Stimulated activated CD8-positive, alpha-beta memory T cell treated with anti-CD3 and anti-CD28 coated beads, Interleukin-15, amount 100 ng/mL, for 24 hours (primary cell): ENCODE measurements at places on chromosomes 1 and 21.

- DNase-seq = no peak
Measured at GRCh38 chr1:3283849-3284248, 170.6 kb upstream of the ARHGEF16 start.

- no peak for DNase-seq
Measured at GRCh38 chr1:6545276-6546112, 8.8 kb downstream of the NOL9 start.

- no peak for DNase-seq
Measured at GRCh38 chr1:78387201-78387600, 103.6 kb upstream of the PTGFR start.

DNA sequence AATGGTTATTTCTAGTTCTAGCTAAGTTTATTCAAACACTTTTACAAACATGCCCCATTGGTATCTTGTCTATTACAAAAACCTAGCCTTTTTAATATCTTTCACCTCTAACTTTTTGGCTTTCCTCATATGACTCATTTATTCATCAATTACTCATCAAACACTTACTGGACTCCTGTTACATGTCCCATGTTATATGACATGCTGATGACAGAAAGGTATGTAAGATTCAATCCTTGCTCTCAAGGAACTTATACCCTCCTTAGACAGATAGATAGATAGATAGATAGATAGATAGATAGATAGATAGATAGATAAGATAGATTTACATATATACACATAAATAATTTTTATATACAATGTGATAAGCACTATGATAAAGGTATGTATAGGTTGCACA lies 33.9 kb upstream of the INSL5 start:
- DNase-seq = no peak

GRCh38 chr21:41832596-41833496 lies 46.3 kb downstream of the PRDM15 start:
- no peak for DNase-seq

- DNase-seq = no peak
Measured at GRCh38 chr1:79852004-79852403, 845.5 kb upstream of the ADGRL4 start.
